ENCODE measurements at places on chromosomes 1 and 21.

DNA sequence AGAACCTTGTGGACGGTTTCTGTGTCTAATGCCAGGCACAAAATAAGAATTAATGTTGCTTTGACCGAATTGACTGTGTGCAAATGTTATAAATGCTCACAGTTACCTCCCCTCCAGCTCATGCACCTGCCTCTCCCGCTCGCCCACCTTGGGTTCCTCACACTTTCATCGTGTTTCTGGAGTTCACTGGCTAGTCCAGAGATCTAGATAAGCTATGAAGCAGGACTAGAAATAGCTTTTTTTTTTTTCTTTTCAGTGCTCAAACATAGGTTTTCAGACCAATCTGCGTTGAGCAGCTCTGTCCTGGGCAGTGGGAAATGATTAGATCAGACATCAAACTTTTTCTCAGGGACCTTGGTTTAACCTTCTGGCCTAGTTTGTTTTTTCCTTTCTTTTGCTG is 11.1 kb downstream of the TENT5C start:
- no peak for DNase-seq

DNA sequence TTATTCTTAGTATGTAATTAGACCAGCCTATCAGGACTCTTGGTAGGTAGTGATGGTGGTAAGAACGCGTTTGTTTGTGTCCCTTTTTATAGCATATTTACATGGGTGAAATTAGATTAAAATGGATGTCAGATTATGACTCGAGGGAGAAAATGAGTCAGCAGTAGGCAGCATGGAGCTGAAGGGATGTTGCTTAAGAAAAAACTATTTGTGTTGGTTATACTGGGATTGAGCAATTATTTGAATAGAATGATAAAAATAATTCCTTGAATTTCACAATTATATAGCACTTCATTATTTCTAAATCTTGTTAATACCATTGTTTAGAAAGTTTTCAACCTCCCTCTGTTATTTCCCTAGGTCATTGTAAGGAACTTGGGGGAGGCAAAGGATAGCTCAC is 348.8 kb downstream of the RYR2 start:
- DNase-seq, result no peak

- peak; percentile 21 for DNase-seq
Measured at GRCh38 chr21:36156815-36157670, at the start of gene DOP1B. Gene DOP1B (plus strand): TSS chr21:36156824. CDS start chr21:36164734, 7,910 bp downstream.

GRCh38 chr1:79895573-79895972 is 889.0 kb upstream of the ADGRL4 start:
- DNase-seq, result no peak

DNA sequence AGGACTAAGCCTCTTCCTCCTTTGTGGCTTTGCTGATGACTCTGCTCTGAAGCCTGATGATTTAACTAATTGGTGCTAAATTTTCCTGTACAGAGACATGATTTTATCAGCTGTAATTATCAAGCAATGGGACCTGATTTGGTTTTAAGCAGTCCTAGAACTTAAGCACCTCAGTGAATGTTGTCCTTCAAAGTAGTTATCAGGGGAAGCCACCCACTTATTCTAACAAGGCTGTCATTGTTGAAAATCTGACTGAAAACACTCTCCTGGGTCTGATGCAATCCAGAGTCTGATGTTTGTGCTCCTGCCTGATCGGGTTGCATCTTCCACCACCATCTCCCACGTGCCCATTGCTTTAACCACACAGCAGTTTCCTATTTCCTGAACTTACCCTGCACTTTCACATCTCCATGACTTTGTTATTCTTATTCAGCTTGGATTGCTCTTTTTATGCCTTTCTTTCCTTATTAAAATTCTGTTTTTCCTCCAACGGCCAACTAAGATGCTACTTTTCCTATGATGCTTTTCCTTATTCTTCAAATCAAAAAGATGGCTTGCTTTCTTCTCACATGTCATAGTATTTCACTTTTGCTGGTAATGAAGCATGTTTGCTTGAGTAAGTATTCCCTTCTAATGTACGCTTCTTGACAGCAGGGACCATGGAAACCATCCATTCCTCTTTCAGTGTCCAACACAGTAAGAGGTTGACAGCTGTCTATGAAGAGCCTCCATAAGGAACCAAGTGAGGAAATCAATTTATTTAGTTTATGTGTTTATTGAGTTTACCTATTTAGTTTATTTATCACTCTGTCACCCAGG is 55.0 kb downstream of the S1PR1 start:
- DNase-seq, result no peak

GRCh38 chr1:16289959-16290358 is 53.0 kb upstream of the CPLANE2 start:
- no peak for DNase-seq

DNA sequence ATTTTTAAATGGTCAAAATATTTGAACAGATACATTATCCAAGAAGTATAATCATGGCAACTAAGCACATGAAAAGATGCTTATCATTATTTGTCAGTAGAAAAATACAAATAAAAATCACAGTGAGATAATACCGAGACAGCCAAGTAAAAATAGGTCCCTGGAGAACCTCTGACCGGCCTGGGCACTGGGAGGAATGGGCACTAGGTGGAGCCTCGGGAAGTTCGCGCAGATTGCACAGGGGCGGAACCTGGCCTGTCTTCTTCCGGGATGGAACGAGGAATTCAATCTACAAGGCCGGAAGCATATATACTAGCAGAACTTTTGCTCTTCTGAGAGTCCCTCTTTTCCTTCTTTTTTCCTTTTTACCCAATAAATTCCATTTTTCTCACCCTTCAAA is 148.5 kb upstream of the CHRM3 start:
- no peak for DNase-seq

DNA sequence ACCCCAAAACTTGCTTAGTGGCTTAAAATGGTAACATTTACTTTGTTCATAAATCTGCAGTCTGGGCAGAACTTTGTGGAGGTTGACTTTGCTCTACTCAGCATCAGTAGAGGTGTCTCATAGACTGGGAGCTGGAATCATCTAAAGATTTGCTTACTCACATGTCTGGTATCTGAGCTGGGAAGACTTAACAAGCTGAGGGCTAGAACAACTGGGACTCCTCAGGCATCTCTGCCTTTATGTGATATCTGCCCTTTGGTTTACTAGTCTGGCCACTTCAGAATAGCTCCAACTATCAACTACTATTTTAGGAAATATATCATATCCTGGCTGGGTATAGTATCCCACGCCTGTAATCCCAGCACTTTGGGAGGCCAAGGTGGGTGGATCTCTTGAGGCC is 82.5 kb downstream of the C4BPA start:
- DNase-seq, result no peak

GRCh38 chr1:217889401-217889800 is 258.3 kb downstream of the SPATA17 start:
- DNase-seq, result no peak

DNA sequence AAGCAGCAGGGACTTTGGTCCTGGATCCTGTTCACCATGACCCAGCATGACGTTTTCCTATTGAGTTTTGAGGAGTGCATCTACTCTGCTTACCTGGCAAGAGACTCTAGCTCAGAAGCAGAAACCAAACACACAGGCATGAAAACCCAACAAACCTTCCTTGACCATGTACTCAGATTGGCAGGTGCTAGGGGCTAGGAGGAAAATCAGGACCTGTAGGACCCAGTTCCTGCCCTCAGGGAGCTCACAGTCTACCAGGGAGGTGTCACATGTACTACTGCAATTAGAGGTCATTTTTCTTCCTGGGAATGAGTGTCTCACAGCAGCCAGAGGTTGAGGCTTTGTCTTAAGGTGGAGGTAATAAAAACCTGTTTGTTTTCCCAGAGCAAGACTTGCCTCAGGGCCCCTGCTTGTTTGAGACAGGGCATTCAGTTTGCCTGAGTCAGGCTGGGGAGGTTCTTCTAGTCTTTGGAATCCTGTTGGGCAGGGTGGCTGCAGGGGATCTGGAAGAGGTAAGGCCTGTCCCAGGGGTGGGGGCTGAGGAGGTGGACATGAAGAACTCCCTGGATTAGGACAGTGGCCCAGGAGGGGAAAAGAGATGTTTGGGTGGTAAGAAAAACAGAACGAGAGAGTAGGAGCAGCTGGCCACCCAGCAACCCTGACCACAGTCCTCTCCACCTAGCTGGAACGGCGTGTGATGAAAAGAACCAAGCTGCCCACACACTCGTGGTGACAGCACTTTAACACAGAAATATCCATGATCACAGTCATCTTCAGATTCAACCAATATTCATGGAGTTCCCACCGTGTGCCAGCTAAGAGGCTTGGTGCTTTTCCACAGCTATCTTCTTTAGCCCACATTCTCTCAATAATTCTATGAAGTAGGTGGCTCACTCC is 30.8 kb downstream of the IER5 start:
- no peak for DNase-seq

DNA sequence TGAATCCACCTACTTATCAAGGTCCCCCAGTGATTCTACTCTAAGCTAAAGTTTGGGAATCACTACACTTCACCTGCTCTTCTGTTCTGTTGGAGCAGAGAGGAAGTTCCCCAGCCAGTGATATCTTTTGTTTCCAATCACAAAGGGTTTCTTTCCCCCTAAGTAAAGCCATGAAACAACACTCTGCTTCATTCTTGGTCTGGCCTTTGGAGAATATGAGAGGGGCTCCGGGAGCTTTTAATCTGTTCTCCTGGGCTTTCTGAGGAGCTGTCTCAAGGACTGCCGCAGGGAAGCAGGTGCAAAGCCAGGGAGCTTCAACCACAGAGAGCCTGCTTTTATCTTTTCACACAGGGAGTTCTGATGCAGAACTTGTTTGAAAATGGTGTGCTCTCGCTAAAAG is 10.1 kb upstream of the SLAMF9 start:
- no peak for DNase-seq

- DNase-seq, result no peak
Measured at GRCh38 chr1:223010582-223011504, 132.2 kb downstream of the TLR5 start.

GRCh38 chr21:9735421-9735961 is 785.9 kb upstream of the TPTE start:
- no peak for DNase-seq

DNA sequence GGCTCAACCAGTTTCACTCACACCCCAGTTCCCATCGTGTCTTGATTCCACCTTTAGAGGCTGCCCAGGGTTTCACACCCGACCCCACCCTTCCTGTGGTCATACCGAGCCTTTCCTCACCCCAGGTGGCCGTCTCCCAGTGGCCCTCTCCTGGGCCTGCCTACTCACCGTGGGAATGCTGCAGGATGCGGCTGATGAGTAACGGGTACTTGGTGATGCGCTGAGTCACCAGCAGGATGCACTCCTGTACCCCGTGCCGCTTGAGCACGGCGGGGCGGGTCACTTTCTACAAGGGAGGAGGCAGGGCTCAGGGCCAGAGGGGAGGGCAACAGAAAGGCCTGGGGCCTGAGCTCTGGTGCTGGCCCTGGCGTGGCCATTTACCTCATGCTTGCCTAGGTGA is 16.4 kb downstream of the ARHGEF2 start:
- DNase-seq, result no peak

- DNase-seq, result no peak
Measured at GRCh38 chr21:27526451-27526850, 559.6 kb upstream of the ADAMTS5 start.

DNA sequence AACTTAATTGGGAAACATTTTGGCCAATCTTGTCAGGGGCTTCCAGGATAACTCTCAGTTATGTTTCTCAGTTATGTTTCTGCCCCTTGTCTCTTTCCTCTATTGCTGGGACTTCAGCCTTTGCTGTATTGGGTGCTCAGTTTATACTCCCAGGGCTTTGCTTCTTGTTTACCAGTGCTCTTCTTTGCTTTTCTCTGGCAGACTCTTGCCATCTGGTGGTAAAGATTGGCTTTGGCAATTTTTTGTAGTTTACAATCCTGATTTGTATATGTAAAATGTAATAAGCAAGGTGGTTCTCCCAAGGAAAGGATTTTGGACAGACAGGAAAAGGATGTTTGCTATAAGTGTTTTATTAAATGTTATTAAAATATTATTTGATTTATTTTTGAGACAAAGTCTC is 37.9 kb downstream of the FABP3 start:
- peak; percentile 9 for DNase-seq

- DNase-seq, result peak; percentile 49
Measured at GRCh38 chr1:162847839-162848453, 13.0 kb downstream of the CCDC190 start.

DNA sequence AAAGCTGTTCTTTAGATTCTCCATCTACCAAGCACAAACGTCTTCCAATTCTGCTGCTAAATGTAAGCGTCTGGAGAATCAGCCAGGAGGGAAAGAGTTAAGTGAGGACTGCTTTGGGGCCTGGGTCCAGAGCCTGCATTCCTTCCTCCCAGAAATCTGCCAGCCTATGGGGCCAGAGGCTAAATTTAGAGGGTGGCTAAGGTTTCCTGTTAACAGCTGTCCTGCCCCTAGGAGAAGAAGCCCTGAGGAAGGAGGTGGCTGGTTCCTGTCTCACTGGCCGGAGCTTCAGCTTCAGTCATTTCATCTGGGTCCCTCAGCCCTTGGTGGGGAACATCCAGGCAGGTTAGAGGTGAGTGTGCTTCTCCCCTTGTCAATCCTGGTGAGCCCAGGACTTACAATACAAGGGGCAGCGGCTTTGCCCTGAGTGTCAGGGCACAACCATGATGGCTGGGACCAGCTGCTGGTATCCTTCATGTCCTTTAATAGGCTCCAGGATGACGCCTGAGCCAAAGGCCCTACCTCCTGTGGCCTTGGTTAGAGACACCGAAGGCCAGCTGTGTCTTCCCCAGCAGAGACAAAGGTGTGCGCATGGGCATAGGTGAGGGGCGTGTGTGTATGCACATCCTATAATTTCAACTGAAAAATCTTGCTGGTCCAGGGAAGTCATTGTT is at the start of gene STYXL2:
STYXL2 (plus strand) TSS at position 230 of the 671 bp plus-strand sequence. CDS start 775 bp downstream, outside the sequence.
- DNase-seq, result no peak

- no peak for DNase-seq
Measured at GRCh38 chr1:202351725-202352124, 3.2 kb downstream of the PPP1R12B start.

GRCh38 chr1:8078176-8078671 is 52.1 kb upstream of the ERRFI1 start:
- no peak for DNase-seq

GRCh38 chr1:57605933-57606332 is 182.1 kb upstream of the DAB1 start:
- DNase-seq, result no peak

DNA sequence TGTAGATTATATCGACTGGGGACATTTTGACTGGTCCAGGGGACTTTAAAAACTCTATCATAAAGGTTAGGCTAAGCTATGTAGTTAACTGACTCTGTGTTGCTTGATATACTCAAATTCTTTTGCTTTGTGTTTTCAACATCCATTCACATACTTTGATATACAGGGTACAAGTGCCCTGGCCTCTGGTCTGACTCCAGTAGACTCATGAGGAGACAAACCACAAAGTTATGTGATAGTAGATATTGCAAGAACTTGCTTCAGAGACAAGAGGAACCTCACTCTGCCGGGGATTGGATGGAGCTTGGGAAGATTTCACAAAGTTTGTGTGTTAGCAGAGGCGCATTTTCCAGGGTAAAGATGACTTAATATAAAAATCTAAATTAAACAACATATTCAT is 1.3 kb downstream of the GORAB start:
- no peak for DNase-seq

- DNase-seq, result no peak
Measured at GRCh38 chr1:243723458-243724043, 126.5 kb downstream of the AKT3 start.

GRCh38 chr1:44239961-44240371 is 26.7 kb downstream of the DMAP1 start:
- no peak for DNase-seq

- DNase-seq, result no peak
Measured at GRCh38 chr1:178052650-178053461, 41.0 kb upstream of the RASAL2 start.

All from GM19239 (cell line).